ENCODE measurements at places on chromosomes 2 and 18.

GRCh38 chr2:25446122-25446521 lies 104.4 kb upstream of the DNMT3A start:
- DNase-seq, result no peak

DNA sequence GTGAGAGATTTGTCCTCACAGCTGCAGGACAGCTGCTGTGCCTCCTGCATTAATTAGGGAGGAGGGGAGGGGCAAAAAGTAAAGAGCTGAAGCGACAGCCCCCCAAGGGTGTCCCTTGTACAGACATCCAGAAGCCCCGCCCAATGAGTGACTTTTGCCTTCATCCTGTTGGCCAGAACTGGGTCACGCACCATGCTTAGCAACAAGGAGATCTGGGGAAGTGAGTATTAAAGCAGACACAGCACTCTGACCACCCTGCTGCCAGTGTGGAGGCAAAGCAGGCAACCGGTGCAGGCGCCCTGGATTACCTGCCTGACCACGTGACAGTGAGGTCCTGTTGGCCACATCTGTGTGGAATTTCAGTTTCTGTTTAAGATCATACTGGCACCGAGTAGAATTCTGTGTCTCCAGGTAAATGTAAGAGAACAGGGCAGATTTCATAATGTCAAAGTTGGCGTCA lies 21.5 kb upstream of the BIN1 start:
- no peak for DNase-seq

DNA sequence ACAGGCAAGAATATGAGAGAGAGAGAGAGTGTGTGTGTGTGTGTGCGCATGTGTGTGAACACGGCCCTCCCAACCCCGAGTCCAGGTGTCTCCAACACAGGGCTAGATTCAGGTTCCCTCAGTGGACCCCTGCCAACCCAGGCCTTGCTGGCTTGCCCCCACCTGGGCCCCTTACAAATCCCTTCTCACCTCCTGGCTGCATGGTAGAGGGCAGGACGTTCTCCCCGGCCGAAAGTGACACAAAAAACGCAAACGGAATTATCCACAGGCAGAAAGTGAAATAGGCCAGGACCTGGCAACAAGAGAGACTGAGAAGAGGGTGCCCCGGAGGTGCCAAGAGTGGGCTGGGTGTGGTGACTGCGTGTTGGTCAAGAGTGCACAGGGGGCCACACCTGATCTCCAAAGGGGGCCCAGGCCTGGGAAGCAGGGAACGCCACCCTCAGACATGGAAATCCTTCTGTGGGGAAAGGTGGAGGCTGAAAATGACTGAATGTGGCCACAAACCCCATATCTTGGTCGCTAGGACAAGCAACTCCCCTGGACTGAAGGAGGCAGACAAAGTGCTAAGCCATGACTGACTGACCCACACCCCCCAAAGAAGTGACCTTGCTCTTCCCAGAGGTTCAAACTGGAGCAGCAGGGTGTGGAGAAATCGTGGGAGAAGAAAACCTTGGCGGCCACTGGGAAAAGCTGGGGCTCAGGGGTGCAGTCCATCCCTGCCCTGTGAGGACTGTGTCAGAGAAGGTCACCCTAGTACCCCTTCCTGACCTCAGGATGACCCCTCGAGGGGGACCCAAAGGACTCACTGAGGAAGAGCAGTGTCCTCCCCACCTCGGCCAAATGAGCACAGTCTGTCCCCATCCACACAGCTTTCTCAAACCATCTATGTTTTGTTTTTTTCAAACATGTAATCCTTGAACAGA lies 5.7 kb downstream of the TEX261 start:
- DNase-seq, result no peak

DNA sequence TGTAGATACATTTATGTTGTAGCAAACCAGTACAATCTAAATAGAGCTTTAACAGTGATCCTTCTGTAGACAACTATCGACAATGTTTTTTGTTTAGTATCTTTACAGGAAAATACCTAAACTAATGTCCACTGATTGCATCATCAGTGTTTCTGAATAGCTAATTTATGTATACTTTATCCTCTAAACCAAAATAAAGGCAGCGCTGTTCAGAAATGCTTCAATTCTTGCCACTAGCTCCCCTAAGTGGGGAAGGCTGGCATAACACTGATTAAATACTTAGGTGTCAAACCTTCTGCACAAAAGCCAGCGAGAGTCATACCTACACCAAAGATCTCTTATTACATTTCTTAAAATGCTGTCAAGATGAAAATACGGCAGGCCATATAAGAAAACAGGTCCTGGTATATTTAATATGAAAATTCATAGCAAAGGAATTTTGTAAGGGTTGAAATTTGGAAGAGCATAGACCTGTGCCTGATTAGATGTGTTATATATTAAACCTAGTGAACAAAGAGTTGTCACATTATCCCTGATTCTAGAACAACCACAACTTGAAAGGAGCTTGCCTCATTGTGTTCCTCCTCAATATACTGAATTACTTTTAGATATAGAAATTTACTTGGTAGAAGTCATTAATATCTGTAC lies 1693.4 kb upstream of the SLC39A10 start:
- no peak for DNase-seq

DNA sequence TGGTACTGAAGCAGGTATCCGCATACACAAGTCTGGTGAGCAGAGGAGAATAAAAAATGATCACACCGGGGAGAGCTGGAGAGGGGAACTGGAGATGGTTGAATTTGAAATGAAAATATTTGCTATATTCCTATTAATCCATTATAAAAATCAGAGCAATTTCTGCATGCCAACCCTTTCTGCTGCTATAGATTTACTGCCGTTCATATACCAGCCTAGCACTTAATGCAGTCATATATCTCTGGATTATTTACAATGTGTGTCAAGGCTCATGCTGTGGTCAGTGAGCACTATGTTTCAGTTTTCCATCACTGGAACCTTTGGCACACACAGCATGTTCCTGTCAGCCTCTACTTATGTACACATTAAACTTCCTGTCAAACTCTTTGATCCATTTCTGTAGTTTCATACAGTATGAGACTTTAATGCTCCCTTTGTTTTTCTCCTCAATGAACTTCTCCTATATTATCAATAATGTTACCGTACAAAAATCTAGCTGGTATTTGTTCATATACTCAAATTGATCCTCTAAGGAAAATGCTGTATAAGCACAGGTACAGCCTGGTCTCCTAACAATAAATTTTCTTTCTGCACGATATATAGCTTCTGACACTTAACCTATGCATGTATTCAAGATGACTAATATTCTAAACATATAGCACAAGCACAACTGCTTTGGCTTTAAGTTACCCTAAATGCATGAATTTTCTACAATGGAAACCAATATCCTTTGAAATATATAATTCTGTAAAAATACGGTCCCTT lies 36.7 kb downstream of the FANCL start:
- DNase-seq, result no peak

DNA sequence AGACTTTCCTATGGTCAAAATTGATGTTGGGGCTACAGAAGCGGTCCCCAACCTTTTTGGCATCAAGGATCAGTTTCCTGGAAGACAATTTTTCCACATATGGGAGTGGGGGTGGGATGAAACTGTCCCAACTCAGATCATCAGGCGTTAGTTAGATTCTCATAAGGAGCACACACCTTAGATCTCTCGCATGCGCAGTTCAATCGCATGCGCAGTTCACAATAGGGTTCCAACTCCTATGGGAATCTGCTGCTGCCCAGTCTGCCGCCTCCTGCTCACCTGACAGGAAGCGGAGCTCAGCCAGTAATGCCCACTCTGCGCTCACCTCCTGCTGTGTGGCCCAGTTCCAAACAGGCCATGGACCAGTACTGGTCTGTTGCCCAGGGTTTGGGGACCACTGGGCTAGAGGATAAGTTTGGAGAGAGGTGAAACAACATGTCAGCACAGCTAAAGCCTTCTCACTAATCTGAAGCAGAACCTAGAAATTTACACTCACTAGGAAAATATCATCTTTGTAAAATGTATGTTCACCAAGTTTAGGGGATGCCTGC lies 410.8 kb upstream of the ZNF804A start:
- DNase-seq, result no peak

DNA sequence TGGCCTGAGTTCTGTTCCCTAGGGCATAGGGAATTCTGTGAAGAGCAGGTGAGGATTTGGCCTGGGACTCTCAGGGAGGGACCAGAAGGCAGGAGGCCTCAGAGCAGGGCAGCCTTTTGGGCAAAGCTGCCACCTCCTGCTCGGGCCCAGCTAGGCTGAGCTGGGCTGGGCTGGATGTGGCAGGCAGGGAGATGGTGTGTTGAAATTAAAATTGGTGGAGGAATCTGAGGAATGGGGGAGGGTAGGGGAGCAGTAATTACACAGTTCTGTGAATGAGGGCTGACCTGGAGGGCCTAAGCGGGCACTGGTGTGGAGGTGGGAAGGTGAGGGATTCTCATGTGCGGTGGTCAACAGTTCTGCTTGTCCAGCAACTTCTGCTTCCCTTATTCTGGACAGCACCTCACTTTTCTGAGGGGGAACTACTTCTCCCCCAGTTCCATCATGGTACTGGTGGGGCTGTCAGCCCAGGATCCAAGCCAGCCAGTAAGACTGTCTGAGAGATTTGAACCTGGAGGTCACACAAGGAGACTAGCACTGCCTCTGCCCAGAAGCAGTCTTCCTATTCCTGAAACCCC lies 22.0 kb upstream of the ASPRV1 start:
- DNase-seq, result no peak

GRCh38 chr18:46340716-46341115 lies 236.5 kb downstream of the HAUS1 start:
- no peak for DNase-seq

Data from activated T-helper 1 cell treated with anti-CD3 and anti-CD28 coated beads, Interleukin-2, amount 50 U/mL, for 16 hours (primary cell).